ENCODE measurements at places on chromosomes 6 and 20. TPM values are rescaled to one million over a fixed set of nuclear protein-coding genes. Genes with fewer than 3 reads are reported as not detected.

Gene PREP
- polyA plus RNA-seq, result 26.9 TPM

Gene C4B
- 142 TPM for polyA plus RNA-seq

Gene LPIN3
- 10.8 TPM for polyA plus RNA-seq

Gene NKX2-4
- not detected for polyA plus RNA-seq

Gene BPIFB1
- not detected for polyA plus RNA-seq

Gene EGFL8
- polyA plus RNA-seq, result 22.8 TPM

Gene TPX2
- polyA plus RNA-seq, result 0.84 TPM

Gene RAD21L1
- polyA plus RNA-seq, result not detected

Gene GSTA5
- polyA plus RNA-seq, result not detected

Gene CST2
- not detected for polyA plus RNA-seq

Gene DPPA5
- polyA plus RNA-seq, result not detected

Gene BIRC7
- polyA plus RNA-seq, result 0.18 TPM

Gene MYLK2
- not detected for polyA plus RNA-seq

Gene SCUBE3
- polyA plus RNA-seq, result 8.4 TPM

Gene REM1
- 4.8 TPM for polyA plus RNA-seq

Gene CDH22
- polyA plus RNA-seq, result 0.04 TPM

Gene L3MBTL3
- polyA plus RNA-seq, result 5.9 TPM

Gene SLC2A10
- 12.0 TPM for polyA plus RNA-seq

Gene CDYL
- 21.4 TPM for polyA plus RNA-seq

Gene MDC1
- 18.3 TPM for polyA plus RNA-seq

Gene HLA-DQA1
- 41.8 TPM for polyA plus RNA-seq

Measured in urinary bladder (tissue), 4 donors.